ENCODE measurements at places on chromosomes 6 and 20. TPM values are rescaled to one million over a fixed set of nuclear protein-coding genes. Genes with fewer than 3 reads are reported as not detected.

The STXBP5 gene
- 138 TPM for total RNA-seq

The HLA-DQA2 gene
- total RNA-seq = not detected

The SLC32A1 gene
- 7.7 TPM for total RNA-seq

The FOXF2 gene
- 1.2 TPM for total RNA-seq

The ETV7 gene
- total RNA-seq = not detected

The NFATC2 gene
- total RNA-seq = 0.41 TPM

The LAMA2 gene
- 11.4 TPM for total RNA-seq

The C20orf144 gene
- total RNA-seq = 0.41 TPM

The SLC35D3 gene
- 0.82 TPM for total RNA-seq

The MUCL3 gene
- total RNA-seq = not detected

The TSPO2 gene
- total RNA-seq = 0.82 TPM

The STX11 gene
- under 0.01 TPM for total RNA-seq

The ADAT2 gene
- total RNA-seq = 4.5 TPM

The TMEM181 gene
- total RNA-seq = 64.0 TPM

The MAPK13 gene
- total RNA-seq = 1.2 TPM

The ZNF334 gene
- total RNA-seq = 11.4 TPM

The C20orf202 gene
- total RNA-seq = 0.41 TPM

The LPIN3 gene
- total RNA-seq = 0.41 TPM

The OXT gene
- not detected for total RNA-seq

The FAM83B gene
- 0.41 TPM for total RNA-seq

The C20orf141 gene
- not detected for total RNA-seq

The C6orf15 gene
- not detected for total RNA-seq

The CYB5R4 gene
- 6.9 TPM for total RNA-seq

The BPIFA1 gene
- not detected for total RNA-seq

The TPD52L1 gene
- total RNA-seq = 9.4 TPM

The MDFI gene
- total RNA-seq = 11.4 TPM

The LY6G6D gene
- not detected for total RNA-seq

The SLC35F1 gene
- 97.0 TPM for total RNA-seq

The SSTR4 gene
- 0.41 TPM for total RNA-seq

The ABT1 gene
- 12.6 TPM for total RNA-seq

The NMBR gene
- 4.9 TPM for total RNA-seq

The DUSP15 gene
- total RNA-seq = 9.8 TPM

The CTAGE9 gene
- total RNA-seq = not detected

The CNKSR3 gene
- 4.1 TPM for total RNA-seq

The CHRNA4 gene
- 6.9 TPM for total RNA-seq

The FAXC gene
- total RNA-seq = 41.6 TPM

The LY86 gene
- 2.9 TPM for total RNA-seq

The CFAP61 gene
- total RNA-seq = 2.0 TPM

The PDE10A gene
- total RNA-seq = 126 TPM

The TMEM217 gene
- 1.2 TPM for total RNA-seq

The XKR7 gene
- total RNA-seq = 9.8 TPM

The FAM217A gene
- not detected for total RNA-seq

The C6orf58 gene
- total RNA-seq = 1.6 TPM

The OVOL2 gene
- total RNA-seq = 0.41 TPM

The SLPI gene
- 0.41 TPM for total RNA-seq

The B3GAT2 gene
- 18.8 TPM for total RNA-seq
